ENCODE measurements at places on chromosomes 13 and 19.

DNA sequence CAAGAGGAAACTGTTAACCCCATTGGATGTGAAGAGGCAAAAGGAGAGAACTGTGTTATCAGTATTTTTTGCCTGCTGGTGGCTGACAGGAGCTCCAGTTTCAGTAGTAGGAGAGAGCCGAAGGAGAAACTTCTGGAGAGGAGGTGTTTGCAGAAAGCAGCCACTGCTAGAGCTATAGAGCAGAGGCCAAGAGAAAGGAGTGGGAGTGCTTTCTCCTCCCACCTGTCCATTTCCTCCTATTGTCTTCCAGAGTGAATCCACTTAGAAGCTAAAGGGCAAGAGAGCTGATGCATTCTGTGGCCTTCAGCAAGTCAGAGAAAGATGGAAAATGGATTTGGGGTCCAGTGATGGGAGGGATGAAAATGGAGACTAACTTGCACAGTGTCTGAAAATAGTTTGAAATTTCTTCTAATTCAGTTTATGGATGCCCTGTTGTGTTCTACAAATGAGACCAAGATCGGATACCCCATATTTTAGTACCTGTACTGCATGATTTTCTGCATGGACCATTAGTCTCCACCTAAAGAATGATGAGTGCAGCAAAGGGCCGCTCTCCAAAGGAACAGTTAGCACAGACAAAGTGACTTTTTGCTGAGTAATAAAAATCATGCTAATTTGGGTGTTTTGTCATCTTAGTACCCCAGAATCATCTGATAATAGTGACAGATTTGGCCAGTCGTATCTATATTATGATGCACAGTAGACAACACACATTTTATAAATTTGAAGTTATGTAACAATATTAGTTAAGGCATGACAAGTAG lies 10.7 kb downstream of the HS6ST3 start:
- DNase-seq = no peak

DNA sequence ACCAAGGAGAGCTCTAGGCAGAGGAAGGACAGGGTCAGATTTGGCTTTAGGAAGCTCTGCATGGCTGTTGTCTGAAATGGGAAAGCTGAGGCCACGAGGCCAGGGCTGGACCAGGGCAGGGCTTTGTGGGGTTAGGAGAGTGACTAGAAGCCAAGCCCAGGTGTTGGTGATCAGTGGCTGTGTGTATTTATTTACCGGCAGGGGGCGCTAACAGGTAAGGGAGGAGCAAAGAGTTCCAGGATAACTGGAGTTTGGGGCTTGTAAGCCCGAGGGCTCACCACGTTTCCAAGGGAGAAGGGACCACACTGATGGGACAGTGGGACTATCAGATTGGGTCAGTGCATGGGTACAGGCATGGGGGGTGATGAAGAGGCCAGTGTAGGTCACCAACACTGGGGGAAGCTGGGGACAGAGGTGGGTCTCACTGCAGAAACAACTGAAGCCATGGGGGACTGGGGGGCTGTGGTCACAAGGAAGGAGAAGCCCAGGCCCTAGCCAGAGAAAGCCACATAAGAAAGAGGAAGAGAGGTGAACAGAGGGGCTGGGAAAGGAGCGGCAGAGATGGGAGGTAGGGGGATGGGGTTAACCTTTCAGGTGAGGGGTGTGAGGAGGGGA lies 3.9 kb downstream of the TMEM147 start:
- peak; percentile 61 for DNase-seq

DNA sequence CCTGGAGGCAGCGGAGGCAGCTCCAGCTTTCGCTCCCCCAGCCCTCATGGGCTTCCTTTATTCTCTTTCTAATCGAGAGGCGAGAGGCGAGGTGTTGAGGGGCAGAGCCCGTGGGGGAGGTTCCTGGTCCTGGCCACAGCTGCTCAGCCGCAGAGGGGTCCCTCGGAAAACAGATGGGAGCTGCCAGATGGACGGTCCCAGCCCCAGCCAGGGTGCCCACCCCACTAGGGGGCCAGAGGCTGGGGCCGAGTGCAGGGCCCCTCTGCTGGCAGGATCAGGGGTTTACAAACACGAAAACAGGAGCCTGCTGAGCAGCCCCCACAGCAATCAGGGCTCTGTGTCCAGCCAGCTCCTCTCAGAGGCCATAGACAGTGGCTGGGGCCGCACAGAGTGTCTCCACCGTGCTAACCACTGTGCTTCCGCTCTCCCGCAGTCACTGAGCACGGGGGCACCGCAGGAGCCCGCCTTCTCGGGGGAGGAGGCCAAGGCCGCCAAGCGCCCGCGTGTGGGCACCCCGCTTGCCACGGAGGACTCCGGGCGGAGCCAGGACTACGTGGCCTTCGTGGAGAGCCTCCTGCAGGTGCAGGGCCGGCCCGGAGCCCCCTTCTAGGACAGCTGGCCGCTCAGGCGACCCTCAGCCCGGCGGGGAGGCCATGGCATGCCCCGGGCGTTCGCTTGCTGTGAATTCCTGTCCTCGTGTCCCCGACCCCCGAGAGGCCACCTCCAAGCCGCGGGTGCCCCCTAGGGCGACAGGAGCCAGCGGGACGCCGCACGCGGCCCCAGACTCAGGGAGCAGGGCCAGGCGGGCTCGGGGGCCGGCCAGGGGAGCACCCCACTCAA lies 182.2 kb downstream of the KDM4B start:
- no peak for DNase-seq

- no peak for DNase-seq
Observed at GRCh38 chr13:79227418-79227817, 178.6 kb downstream of the RBM26 start.

DNA sequence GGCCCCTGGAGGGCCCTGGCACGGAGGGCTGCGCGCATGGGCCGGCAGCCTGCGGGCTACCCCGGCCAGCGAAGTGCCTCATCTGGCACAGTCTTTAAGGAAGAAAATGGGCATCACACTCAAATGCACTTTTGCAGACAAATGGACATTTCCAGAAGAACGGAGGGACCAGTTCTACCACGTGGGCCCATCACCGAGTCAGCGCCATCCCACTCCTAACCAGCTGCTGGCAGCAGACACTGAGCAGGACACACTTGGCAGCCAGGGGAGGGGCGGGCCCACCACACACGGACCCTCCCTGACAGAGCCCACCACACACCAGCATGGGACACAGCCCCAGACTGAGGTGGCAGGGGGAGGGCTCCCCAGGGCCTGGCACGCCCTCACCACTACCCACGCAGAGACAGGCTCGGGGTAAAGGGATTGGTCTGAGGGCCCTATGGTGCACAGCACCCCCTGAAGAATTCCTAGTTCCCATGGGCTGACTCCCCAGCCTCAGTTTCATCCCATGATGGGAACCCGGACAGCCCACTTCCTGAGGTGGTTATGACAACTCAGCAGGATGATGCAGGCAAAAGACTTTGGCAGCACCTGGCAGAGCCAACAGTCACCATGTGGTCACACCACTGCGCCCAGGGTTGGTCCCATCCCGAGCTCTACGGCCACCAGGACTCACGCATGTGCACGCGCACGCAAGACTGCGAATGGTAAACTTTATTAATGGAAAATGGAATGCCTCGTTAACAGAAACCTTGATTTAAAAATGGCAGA lies 18.7 kb upstream of the TINCR start:
- DNase-seq = no peak

GRCh38 chr13:25951831-25952230 lies 100.0 kb downstream of the SHISA2 start:
- DNase-seq = no peak

DNA sequence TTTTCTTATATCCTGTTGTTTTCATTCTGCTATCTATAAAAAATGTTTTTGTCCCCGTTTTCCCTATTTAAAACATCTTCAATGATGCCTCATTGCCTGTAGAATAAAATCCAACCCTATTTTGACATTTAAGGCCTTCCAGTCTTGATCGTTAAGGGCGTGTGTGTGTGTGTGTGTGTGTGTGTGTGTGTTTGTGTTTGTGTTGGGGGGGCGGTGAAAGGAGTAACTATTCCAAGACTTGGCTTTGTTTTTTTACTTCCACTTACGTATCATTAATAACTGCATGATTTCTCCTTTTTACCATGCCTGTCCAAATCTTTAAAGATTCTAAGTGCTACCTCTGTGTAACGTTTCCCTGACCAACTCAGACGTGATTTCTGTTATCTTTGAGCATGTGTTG lies 784 bp downstream of the PIBF1 start:
- DNase-seq = no peak

DNA sequence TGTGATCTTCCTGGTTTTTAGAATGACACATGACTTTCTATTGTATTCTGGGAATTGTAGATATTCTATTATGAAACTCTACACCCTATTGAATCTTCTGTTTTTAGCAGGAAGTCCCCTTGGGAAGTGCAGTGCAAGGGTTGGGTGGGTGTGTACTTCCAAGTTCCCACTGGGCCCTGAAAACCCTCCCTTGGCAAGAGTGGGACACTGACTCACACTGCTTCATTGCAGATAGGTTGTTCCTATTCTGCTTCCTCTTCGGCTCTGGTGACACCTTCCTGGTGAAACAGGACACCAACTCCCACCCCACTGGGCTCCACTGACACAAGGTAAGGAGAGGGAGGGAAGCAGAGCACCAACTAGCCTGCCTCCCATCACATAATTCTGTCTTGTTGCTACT lies 121.8 kb downstream of the KCTD12 start:
- DNase-seq = peak; percentile 62

GRCh38 chr19:21586311-21587116 lies 81.1 kb downstream of the ZNF429 start:
- DNase-seq = no peak

- no peak for DNase-seq
Observed at GRCh38 chr19:30374539-30374864, 2.3 kb downstream of the ZNF536 start.

GRCh38 chr13:26225896-26226617 lies 3.9 kb upstream of the RNF6 start:
- no peak for DNase-seq

DNA sequence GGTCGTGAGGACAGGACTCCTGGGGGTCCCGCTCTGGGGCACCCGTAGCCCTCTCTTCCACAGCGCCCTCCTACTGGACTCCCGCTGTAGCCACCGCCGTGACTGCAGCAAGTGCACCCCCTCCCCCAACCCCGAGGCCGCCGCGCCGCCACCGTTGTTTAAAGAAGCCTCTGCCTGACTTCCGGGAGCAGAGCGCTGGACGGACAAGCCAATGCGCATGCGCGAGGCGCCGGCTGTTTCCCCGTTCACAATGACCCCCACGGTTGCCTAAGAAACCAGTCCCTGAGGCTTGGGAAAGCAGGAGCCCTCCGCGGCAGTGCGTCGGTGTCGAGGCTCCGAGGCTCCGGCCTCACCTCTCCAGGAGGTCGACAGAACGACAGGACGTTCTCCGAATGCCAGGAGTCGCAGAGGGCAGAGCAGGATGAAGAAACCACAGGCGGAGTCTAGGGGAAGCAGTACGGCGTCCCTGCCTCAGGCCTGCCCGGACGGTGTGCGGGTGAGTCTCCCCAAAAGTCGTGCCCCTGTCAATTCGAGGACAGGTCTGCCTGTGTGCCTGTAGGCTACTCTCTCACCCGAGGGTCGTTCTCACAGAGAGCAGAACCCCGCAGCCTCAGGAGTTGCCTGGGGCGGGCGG lies 70.5 kb upstream of the ZNF420 start:
- DNase-seq = peak; percentile 71

DNA sequence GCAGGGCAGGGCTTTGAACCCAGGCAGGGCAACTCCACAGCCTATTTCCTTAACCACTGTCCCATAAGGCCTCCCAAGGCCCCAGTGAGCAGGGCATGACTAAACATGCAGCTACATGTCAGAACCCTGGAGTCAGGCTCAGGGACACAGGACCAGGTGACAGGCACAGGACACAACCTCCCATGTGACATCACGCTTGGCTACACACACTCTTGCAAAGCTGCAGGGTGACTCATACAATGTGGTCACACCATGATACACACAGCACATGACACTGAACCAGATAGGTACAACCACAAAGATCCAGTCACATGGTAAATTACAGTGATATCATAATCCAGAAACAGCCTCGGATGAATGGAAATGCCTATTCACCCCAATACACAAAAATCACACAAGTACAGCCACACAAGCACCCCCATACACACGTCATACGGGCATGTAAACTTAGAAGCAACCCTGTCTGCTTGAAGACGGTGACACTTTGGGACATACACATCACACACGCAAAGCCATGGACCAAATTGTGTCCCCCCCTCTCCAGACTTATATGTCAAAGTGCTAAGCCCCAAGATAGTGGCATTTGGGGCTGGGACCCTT lies 14.5 kb downstream of the KLK4 start:
- peak; percentile 15 for DNase-seq

DNA sequence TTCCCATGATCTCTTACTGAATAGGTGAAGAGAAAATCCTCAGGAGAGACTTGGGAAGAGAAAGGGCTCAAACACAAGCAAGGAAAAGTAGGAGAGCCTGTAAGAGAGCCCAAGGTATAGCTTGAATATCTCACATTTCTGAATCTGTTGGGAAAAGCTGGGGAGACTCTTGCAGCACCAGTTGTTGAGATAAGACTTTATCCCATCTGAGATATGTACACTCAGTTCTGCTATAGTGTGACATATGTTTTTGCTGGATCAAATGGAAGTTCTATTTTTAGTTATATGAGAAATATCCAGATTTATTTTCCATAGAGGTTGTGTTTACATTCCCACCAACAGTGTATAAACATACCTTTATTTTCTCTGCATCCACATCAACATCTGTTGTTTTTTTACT lies 246.1 kb downstream of the NDFIP2 start:
- DNase-seq = no peak

GRCh38 chr13:31949486-31949885 lies 82.1 kb upstream of the FRY start:
- DNase-seq = no peak

Data from NCI-H2171 (cell line).